ENCODE measurements at places on chromosomes 4 and X.

- DNase-seq, result peak; percentile 85
Observed at GRCh38 chrX:135520553-135521404, at the start of gene INTS6L. Gene INTS6L, plus strand, starts transcription at chrX:135520660. Its CDS starts 333 bp downstream, at chrX:135520993.

GRCh38 chr4:72205298-72205697 lies 173.5 kb downstream of the NPFFR2 start:
- no peak for DNase-seq

DNA sequence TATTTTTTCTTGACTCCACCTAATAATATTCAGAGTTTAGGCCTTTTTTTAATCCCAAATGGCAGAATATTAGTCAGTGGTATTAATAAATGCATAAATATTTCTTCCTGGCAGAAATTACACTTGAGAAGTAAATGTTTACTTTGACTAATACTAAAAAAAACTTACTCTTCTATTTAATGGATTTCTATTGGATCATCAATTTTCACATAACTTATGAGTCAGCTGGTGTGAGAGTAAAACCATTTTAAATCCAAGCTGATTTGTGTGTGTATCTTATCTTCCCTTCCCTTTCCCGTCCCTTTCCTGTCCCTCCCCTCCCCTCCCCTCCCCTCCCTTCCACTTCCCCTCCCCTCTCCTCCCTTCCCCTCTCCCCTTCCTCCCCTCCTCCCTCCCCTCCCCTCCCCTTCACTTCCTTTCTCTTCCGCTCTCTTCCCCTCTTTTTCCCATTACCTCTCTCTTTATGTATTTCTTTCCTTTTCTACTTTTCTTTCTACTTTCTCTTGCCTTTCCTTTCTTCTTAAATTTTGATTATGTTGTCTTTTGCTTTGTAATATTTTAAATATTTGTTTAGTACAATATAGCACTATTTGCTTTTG lies 630.1 kb upstream of the EPHA5 start:
- DNase-seq, result no peak

- no peak for DNase-seq
Observed at GRCh38 chr4:160265014-160265413, 1162.1 kb downstream of the RAPGEF2 start.

DNA sequence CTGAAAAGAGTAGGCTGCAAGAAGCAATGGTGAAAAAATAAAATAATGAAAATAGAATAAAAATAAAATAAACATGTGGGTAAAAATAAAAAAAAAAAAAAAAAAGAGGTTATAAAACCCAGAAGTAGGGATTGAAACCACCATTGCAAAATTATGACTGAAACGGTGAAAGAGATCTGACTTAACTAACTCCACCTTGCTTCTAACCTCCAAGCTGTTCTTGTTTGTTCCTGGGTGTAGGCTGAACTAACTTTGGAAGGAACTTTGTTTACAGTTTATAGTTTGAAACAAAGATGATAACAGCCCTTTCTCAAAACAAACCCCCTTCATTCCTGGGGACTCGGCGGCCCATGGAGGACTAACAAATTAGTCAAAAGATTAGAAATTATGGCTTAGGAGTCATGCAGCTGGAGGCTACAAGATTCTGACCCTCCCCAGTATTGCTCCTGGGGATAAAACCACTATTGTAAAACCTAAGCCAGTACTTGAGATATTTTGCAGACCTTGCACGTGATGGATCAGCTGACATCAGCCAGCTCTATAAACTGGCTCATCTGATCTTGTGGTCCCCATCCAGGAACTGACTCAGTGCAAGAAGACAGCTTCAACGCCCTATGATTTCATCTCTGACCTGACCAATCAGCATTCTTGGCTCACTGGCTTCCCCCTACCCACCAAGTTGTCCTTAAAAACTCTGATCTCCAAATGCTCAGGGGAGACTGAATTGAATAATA lies 30.4 kb downstream of the DDX60L start:
- peak; percentile 89 for DNase-seq

GRCh38 chrX:43562372-43562771 lies 93.7 kb upstream of the MAOA start:
- DNase-seq, result no peak

- DNase-seq, result no peak
Observed at GRCh38 chr4:25914670-25915352, 791 bp downstream of the SMIM20 start.

GRCh38 chr4:56752985-56753384 lies 68.5 kb downstream of the SPINK2 start:
- no peak for DNase-seq

- DNase-seq, result no peak
Observed at GRCh38 chr4:145153181-145153903, 27.0 kb downstream of the OTUD4 start.

- no peak for DNase-seq
Observed at GRCh38 chrX:9644335-9644734, 121.3 kb downstream of the GPR143 start.

DNA sequence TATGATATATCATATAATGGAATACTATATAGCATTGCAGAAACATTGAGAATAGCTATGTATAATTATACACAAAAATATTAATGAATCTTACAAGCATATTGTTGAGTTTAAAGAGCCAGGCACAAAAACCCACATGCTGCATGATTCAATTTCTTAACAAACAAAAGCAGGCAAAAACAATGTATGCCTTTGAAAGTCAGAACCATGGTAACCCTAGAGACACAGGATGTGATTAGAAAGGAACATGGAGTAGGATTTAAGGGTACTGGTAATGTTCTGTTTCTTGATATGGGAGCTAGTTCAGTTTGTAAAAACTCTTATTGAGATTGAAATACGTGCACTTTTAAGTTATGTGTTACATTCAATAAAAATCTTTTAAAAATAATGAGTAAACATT lies 21.5 kb downstream of the CXCL8 start:
- no peak for DNase-seq

GRCh38 chr4:94516999-94517398 lies 65.3 kb downstream of the PDLIM5 start:
- no peak for DNase-seq

DNA sequence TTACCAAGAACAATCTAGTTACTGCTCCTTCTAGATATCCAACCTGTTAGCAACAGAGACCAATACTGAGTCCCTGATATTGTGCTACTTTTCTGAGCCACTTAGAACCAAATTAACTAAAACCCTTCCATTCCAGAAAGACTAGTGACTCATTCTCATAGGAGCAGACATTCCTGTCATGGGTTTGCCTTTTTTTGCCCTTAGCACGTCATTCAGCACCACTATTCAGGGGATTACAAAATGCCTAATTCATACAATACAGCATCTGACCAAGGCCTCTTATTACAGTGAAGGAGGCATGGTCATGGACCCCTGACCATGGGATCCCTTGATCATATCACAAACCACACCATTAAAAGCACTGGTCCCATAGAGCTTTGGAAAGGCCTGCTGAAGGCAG lies 123.8 kb upstream of the CXCL13 start:
- DNase-seq, result no peak

DNA sequence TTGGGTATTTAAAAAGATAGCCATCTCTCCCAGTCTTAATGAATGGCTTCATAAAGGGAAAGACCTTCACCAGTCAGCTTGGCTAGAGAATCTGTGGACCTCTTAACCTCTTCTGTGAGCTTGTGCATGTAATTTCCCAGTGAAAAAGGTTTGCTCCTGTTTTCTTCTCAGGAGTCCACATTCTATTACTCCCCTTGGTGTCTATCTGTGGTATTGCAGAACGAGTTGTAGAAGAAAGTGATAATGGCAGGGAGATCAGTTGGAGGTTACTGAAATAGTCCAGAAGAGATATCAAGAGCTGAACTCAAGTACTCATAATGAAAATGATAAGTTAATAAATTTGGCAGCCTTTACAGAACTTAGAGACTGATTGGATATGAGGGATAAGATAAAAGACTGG lies 16.5 kb upstream of the VAMP7 start:
- DNase-seq, result no peak

GRCh38 chrX:1545776-1546408 lies 8.9 kb upstream of the P2RY8 start:
- no peak for DNase-seq

DNA sequence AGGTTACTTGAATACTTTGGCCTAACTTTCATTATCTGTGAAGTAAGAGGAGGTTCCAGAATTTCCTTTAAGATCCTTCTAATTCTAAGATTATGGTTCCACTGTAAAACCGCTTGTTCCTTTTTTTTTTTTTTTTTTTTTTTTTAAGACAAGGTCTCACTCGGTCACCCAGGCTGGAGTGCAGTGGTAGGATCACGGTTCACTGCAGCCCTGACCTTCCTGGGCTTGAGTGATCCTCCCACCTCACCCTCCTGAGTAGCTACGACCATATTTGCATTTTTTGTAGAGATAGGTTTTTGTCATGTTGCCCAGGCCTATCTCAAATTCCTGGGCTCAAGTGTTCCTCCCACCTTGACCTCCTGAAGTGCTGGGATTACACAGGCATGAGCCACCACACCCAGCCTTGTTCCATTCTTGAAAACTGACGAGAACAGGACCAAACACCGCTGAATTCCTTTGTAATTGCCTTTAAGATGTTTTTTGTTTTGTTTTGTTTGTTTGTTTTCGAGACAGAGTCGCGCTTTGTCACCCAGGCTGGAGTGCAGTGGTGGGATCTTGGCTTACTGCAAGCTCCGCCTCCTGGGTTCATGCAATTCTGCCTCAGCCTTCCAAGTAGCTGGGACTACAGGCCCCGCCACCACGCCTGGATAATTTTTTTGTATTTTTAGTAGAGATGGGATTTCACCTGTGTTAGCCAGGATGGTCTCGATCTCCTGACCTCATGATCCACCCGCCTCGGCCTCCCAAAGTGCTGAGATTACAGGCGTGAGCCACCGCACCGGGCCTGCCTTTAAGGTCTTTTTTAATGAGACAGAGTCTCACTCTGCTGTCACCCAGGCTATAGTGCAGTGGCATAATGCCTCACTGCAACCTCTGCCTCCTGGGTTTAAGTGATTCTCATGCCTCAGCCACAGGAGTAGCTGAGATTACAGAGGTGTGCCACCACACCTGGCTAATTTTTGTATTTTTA lies 6.8 kb downstream of the PDS5A start:
- DNase-seq, result peak; percentile 49

GRCh38 chr4:5940470-5941203 lies 47.8 kb upstream of the CRMP1 start:
- DNase-seq, result peak; percentile 2

- no peak for DNase-seq
Observed at GRCh38 chr4:15428611-15429010, 778 bp downstream of the C1QTNF7 start.

- no peak for DNase-seq
Observed at GRCh38 chr4:109436504-109436903, 2.9 kb downstream of the SEC24B start.

- DNase-seq, result no peak
Observed at GRCh38 chrX:149799938-149800337, 18.2 kb downstream of the MAGEA9 start.

DNA sequence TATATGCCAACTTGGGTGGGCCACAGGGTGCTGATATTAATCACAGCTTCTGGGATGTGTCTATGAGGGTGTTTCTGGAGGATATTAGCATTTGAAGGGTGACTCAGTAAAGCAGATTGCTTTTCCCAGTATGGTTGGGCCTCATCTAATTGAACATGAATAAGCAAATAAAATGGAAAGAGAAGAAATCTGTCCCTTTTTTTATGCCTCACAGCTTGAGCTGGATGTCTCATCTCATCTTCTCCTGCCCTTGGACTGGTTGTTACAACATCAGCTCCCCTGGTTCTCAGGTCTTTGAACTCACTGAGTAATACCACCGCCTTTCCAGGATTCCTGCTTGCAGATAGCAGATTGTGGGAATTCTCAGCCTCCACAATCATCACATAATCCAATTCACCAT lies 1149.2 kb downstream of the PCDH18 start:
- no peak for DNase-seq

DNA sequence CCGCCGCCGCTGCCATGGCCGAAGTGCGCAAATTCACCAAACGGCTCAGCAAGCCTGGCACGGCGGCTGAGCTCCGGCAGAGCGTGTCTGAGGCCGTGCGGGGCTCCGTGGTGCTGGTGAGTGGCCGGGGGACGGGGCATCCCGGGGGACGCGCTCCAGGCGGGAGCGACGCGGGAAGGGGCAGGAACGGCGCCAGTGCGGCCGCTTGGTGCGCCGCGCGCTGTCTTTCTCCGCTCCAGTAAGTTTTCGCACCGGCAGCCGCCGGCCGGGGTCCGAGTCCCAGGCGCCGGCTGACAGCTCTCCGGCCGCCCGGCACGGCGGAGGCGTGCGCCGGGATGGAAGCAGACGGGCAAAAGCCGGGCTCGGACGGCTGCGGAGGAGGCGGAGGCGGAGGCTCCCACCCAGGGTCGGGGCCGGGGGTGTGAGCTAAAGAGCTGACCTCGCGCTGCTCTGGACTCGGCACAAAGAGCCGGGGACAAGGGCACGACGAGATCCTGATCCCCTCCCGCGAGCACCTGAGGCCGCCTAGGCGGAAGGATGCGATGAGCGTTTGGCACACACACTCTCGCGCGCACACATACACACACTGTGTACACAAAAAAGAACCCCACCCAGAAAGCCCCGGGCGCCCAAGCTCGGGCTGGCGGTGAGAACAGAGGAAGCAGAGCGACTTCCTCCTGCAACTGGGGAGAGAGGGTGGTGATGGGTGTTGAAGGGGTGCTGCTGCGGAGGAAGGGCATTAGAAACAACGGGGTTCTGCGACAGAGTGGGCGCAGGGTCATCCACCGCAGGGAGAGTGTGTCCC lies 545 bp downstream of the DOCK11 start:
- peak; percentile 62 for DNase-seq

DNA sequence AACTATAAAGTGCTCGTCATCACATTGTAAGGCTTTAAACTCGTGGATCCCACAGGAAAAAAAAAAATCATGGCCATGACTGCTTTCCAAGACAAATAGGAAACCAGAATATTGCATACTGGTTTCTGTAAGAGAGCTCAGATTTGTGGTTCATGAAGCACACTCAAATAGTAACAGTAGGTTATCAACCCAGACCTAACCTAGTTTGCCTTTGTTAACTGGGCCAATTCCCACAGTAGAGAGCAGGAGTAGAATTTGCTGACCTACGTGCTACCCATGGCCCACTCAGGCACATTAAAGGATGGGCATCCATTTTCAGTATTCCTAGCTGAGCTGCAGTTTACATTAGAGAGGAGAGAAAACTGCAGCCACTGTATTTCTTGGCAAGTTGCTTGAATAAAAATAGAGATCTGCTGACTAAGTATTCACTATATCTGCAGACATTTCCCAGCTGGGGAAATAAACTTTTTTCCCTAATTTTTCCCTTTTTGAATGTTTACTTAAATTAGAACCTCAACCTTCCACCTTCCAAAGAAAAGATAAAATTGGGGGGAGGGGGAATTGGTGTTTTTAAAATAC lies 218.5 kb downstream of the SPANXN3 start:
- no peak for DNase-seq

- DNase-seq, result peak; percentile 23
Observed at GRCh38 chr4:123819362-123820035, 422.9 kb downstream of the SPRY1 start.

DNA sequence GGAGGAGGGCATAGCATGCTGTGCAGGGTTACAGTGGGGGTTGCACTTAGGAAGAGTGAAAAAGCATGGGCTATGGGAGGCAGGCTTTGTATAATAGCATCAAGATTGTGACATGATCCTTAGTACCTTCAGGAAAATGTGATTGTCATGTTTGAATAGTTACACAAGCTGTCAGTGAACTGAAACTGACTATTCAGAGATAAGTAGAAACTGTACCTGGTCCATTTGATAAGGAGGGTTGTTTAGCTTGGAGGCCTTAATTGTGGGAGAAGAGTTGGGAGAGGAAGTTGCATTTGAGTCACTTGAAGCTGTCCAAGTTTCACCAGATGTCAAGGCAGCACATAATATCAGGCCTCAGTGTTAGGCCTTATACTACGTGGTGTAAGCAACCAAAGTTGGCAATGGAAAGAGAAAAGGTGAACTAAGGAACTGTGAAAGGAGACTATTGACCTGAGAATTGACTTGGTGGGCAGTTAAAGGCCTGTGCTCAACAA lies 85.0 kb downstream of the TEX13C start:
- no peak for DNase-seq
